ENCODE measurements at places on chromosomes 6 and 20.

- DNase-seq, result no peak
Measured at GRCh38 chr6:129671442-129672340, 38.3 kb downstream of the ARHGAP18 start.

- DNase-seq, result no peak
Measured at GRCh38 chr6:37868447-37868825, 48.9 kb downstream of the ZFAND3 start.

- no peak for DNase-seq
Measured at GRCh38 chr20:35134472-35134871, 12.7 kb downstream of the EDEM2 start.

DNA sequence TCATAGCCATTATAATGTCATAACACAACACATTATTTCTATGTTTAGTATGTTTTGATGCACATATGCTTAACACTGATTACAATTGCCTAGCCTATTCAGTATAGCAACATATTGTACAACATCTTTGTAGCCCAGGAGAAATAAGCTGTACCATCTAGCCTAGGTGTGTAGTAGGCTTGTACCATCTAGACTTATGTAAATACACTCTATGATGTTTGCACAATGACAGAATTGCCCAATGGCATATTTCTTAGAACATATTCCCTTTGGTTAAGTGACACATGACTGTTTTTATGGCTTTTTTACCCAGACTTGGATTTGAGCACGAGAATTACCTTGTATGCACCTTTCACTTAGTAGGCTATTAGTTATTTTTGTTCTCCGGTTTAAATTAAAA lies 64.5 kb upstream of the HIVEP1 start:
- no peak for DNase-seq

DNA sequence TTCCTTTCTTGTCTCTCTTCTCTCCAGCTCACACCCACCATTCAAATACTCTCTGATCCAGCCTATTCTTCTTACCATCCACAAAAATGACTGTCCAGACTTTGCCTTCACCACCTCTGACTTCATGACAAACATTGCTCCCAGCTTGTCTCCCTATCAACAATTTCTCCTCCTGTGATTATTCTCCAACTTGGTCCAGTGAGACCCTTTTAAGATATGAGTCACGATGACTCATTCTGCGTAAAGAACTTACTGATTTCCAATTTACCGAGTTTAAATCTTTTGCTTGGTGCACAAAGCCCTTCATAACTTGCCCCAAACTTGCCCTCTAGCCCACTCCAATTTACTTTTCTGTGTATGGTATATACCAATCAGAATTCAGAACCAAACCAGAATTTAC lies 833.2 kb downstream of the MAFB start:
- DNase-seq, result no peak

DNA sequence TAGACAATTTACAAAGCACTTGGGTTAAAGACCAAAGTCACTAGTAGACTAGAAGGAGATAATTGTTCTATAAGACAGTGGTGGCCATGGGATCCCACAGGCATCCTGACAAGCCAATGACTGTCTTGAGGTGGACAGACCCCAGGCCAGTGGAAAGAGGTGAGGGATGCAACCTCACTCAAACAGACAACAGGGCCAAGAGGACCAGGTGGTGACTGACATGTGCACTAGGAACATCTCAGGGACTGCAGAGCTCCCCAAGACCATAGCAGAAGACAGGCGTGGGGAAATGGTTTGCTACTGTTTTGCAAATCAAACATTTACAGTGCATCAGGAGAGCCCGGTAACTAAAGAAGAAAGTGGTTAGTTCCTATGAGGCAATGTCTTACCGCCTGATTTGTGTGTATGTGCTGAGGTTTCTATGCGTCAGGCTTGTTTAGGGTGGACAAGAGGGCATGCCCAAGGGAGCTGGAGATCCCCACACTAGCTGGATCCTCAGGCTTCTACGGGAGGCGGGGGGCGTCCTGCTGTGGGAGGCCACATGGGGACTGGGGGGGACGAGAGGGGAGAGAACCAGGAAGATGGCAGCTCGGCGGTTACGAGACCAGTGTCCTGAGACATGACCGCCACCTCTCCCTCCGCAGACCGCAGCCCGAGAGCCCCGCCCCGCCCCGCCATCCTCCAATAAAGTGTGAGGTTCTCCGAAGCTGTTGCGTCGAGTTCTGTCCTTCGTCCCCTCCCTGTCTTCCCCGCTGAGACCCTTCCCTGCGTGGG lies 623 bp upstream of the MRPS26 start:
- DNase-seq, result no peak

DNA sequence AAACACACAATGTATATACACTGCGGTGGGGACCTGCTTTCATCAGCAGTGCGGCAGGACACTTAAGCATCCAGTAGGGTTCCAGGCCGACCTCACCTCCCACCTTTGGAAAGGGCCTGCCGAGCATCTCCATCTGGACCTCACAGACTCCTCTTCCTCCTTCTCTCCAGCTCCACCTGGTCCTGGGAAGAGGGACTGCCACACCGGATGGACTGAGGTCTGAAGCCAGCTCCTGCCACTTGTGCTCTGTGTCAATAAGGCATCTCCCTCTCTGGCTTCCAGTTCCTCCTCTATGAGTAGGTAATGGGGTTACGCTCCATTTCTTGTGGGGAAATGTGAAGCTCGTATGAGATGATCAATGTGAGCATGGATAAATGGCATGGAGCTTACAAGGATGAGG lies 19.1 kb upstream of the NNAT start:
- DNase-seq, result no peak

DNA sequence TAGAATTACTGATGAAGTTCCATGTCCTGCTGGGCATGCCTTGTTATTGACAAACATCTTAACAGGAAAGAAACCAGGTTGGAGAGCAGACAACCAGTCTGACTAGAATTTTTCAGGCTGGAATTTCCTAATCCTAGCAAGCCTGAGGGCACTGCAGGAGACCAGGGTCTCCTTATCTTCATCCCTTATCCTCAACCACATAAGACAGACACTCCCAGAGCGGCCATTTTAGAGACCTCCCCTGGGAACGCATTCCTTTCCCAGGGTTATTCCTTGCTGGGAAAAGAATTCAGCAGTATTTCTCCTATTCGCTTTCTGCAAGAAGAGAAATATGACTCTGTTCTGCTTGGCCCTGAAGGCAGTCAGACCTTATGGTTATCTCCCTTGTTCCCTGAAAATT lies 803.7 kb downstream of the GRIK2 start:
- DNase-seq, result no peak
